ENCODE measurements at places on chromosomes 2 and 18. TPM values are rescaled to one million over a fixed set of nuclear protein-coding genes. Genes with fewer than 3 reads are reported as not detected.

GRCh38 chr2:151481744-151482143, 72.0 kb downstream of the RIF1 start:
- no peak for DNase-seq
- H3K27me3 ChIP-seq, result no peaks in the 10 kb centered on the region
- H3K4me1 ChIP-seq, result peaks cover 5% of the 10 kb centered on the region
- H3K4me3 ChIP-seq, result no peak overlapping the region
- H3K27ac ChIP-seq, result no peak overlapping the region

MEP1B gene
- not detected for total RNA-seq

EFHD1 gene
- total RNA-seq, result 2.4 TPM

- H3K27ac ChIP-seq, result no peak overlapping the region
- no peak for DNase-seq
- no peak overlapping the region for H3K4me3 ChIP-seq
- peaks cover 10% of the 10 kb centered on the region for H3K27me3 ChIP-seq
- H3K4me1 ChIP-seq, result peaks cover 20% of the 10 kb centered on the region
Observed at GRCh38 chr2:158755310-158756087, 39.6 kb upstream of the DAPL1 start.

CDK15 gene
- 5.3 TPM for total RNA-seq

GRCh38 chr2:227455200-227455599, 16.8 kb upstream of the AGFG1 start:
- H3K27me3 ChIP-seq, result no peaks in the 10 kb centered on the region
- peaks cover 8% of the 10 kb centered on the region for H3K4me1 ChIP-seq
- H3K27ac ChIP-seq, result no peak overlapping the region
- DNase-seq, result no peak

OXER1 gene
- total RNA-seq, result not detected

- DNase-seq, result no peak
- H3K4me3 ChIP-seq, result no peak overlapping the region
Observed at GRCh38 chr2:203871371-203871983, 3.9 kb downstream of the CTLA4 start.

- DNase-seq, result peak; percentile 69
- H3K4me1 ChIP-seq, result peaks cover 6% of the 10 kb centered on the region
- no peaks in the 10 kb centered on the region for H3K27me3 ChIP-seq
- H3K4me3 ChIP-seq, result no peak overlapping the region
- H3K27ac ChIP-seq, result no peak overlapping the region
- H3K36me3 ChIP-seq, result no peaks in the 10 kb centered on the region
Observed at GRCh38 chr2:197124639-197125390, 185.8 kb downstream of the ANKRD44 start.

KCNIP3 gene
- 0.29 TPM for total RNA-seq

NRP2 gene
- total RNA-seq, result 183 TPM

Data from osteoblast (primary cell).